Kidney (tissue), 22 donors: ENCODE measurements at places on chromosomes 5 and 9. TPM values are rescaled to one million over a fixed set of nuclear protein-coding genes. Genes with fewer than 3 reads are reported as not detected.

WWC1 gene
- total RNA-seq, result 174 TPM

DNA sequence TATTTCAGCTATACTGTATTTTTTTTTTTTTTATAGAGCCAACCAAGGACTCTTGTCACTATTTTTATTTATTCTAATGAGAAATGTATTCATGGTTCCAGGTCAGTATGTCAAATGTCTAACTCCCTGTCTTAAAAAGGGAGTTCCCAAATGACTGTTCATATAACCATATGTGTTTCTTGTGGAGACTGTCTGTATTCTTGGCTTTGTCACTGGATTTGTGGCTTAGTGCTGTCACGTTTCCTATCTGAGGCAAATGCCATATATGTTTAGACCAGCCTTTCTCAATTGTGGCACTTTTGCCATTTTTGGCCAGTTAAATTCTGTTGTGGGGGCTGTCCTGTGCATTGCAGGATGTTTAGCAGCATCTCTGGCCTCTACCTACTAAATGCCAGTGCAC lies 3.1 kb downstream of the GCNT1 start:
- DNase-seq, result no peak

SLC23A1 gene
- 3.5 TPM for total RNA-seq

GRCh38 chr9:133347515-133347984 lies 381 bp downstream of the MED22 start:
- DNase-seq, result peak; percentile 37

TOR1B gene
- total RNA-seq, result 21.4 TPM

- DNase-seq, result no peak
Measured at GRCh38 chr5:149278451-149279210, 7.0 kb downstream of the AFAP1L1 start.

GRCh38 chr9:20321423-20322082 lies 300.7 kb downstream of the MLLT3 start:
- DNase-seq, result no peak

SLC2A8 gene
- 15.3 TPM for total RNA-seq

GRCh38 chr5:92104126-92104525 lies 721.0 kb upstream of the ARRDC3 start:
- DNase-seq, result no peak

AK6 gene
- total RNA-seq, result 31.1 TPM

GRCh38 chr9:113993838-113994540 lies 84.1 kb downstream of the AMBP start:
- no peak for DNase-seq

DNA sequence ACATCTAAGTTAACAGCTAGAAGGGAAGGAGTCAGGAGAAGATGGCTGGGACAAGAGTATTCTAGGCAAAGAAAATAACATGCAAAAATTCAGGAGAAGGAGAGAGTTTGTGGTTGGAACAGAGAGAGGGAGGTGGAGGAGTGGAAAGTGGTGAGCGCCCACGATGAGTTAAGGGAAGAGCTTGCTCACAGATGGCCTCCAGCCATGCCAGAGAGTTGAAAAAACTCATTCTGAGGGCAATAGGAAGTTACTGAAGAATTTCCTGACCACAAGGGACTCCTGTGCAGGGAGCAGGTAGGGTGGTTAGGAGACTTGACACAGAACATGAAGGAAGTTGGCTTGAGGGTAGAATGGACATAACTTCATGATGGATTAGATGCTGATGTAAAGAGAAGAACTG lies 159.7 kb downstream of the DOCK2 start:
- DNase-seq, result no peak

MYMK gene
- not detected for total RNA-seq

GPR150 gene
- 0.16 TPM for total RNA-seq

DNA sequence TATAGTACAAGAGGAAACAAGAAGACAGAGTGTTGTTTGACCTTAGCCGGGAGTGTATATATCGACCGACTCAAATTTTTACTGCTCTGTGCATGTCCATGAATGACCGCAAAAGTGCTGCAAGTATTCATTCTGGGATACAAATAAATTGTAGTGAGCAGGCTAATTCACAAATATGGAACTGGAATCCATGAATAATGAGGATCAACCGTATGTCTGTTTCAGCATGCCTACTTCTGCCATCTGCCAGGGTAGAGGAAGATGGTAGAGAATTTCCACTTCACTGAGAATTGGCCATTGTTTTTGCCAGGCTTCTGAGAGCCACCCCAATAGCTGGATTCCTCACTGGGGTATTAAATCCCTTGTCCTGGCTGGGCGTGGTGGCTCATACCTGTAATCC lies 8.5 kb upstream of the RALGPS1 start:
- DNase-seq, result no peak

DNA sequence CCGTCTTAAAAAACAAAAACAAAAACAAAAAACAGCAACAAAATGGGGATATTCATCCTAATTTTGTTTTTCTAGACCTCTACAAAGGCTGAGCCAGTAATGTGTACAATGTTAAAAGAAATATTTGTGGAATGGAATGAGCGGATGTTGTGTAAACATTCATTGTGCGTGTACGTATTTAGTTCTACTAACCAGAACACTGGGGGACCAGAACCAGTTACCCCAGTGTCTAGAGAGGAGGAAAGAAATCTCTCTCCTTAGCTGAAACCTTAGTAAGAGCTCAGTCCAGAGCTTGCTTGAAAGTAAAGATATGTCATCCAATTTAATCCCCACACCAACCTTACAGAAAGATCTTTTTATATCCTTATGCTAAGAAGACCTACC lies 106.7 kb upstream of the CPEB4 start:
- DNase-seq, result no peak
